Mononuclear cell (primary cell): ENCODE measurements at places on chromosomes 5 and 9. TPM values are rescaled to one million over a fixed set of nuclear protein-coding genes. Genes with fewer than 3 reads are reported as not detected.

The CDH6 gene
- total RNA-seq = not detected

The MLANA gene
- 0.10 TPM for total RNA-seq

The PDZD2 gene
- 0.52 TPM for total RNA-seq

The AFAP1L1 gene
- total RNA-seq = under 0.01 TPM

The SLC6A18 gene
- not detected for total RNA-seq

The IFNA10 gene
- not detected for total RNA-seq

The SAPCD2 gene
- 3.3 TPM for total RNA-seq

The ACER2 gene
- 4.2 TPM for total RNA-seq

The FBP2 gene
- total RNA-seq = not detected

The TSLP gene
- 0.21 TPM for total RNA-seq

The SUB1 gene
- 301 TPM for total RNA-seq

The GPX8 gene
- 0.10 TPM for total RNA-seq

The MEIKIN gene
- 1.0 TPM for total RNA-seq

The TAS2R1 gene
- not detected for total RNA-seq

The SPATA31E1 gene
- not detected for total RNA-seq

The TAF11L14 gene
- not detected for total RNA-seq

The C7 gene
- total RNA-seq = not detected

The EPB41L4A gene
- 3.4 TPM for total RNA-seq

The MCTP1 gene
- total RNA-seq = 33.6 TPM

The TOR4A gene
- total RNA-seq = 5.4 TPM

The ZBED3 gene
- total RNA-seq = 1.9 TPM

The HMMR gene
- total RNA-seq = 0.84 TPM

The GCNT1 gene
- 1.9 TPM for total RNA-seq

The PCDHB12 gene
- total RNA-seq = not detected

The LRRC70 gene
- total RNA-seq = 8.6 TPM

The AGXT2 gene
- not detected for total RNA-seq

The TERT gene
- total RNA-seq = under 0.01 TPM

The ARHGEF28 gene
- 0.63 TPM for total RNA-seq

The ADAMTSL1 gene
- total RNA-seq = 0.10 TPM

The PCDHGB6 gene
- total RNA-seq = 0.63 TPM

The PLAC8L1 gene
- not detected for total RNA-seq

The ITGA1 gene
- total RNA-seq = 0.84 TPM

The ADAMTS6 gene
- 4.9 TPM for total RNA-seq

The CTNND2 gene
- not detected for total RNA-seq

The CDC26 gene
- 13.2 TPM for total RNA-seq

The UNC13B gene
- 0.31 TPM for total RNA-seq

The FYB1 gene
- 189 TPM for total RNA-seq
